ENCODE measurements at places on chromosomes 11 and 22.

GRCh38 chr11:65978391-65979238, 17.1 kb downstream of the SART1 start:
- H3K27me3 ChIP-seq, result no peaks in the 10 kb centered on the region
- no peak for DNase-seq
- no peaks in the 10 kb centered on the region for H3K4me1 ChIP-seq
- H3K36me3 ChIP-seq, result peaks cover 34% of the 10 kb centered on the region
- H3K27ac ChIP-seq, result no peak overlapping the region

- H3K4me3 ChIP-seq, result no peak overlapping the region
- H3K27me3 ChIP-seq, result no peaks in the 10 kb centered on the region
- peak; percentile 41 for DNase-seq
- peaks cover 8% of the 10 kb centered on the region for H3K36me3 ChIP-seq
- no peak overlapping the region for H3K27ac ChIP-seq
Observed at GRCh38 chr11:61908730-61909316, 8.5 kb downstream of the RAB3IL1 start.

GRCh38 chr11:111426617-111427016, 47.5 kb upstream of the POU2AF1 start:
- no peaks in the 10 kb centered on the region for H3K27me3 ChIP-seq
- H3K36me3 ChIP-seq, result no peaks in the 10 kb centered on the region
- no peak for DNase-seq
- H3K4me3 ChIP-seq, result no peak overlapping the region

GRCh38 chr11:77381729-77382665, 80.5 kb upstream of the GDPD4 start:
- no peaks in the 10 kb centered on the region for H3K27me3 ChIP-seq
- no peak overlapping the region for H3K4me3 ChIP-seq
- H3K36me3 ChIP-seq, result peaks cover 6% of the 10 kb centered on the region
- DNase-seq, result no peak
- no peak overlapping the region for H3K27ac ChIP-seq
- H3K4me1 ChIP-seq, result no peaks in the 10 kb centered on the region

- no peaks in the 10 kb centered on the region for H3K27me3 ChIP-seq
- H3K27ac ChIP-seq, result no peak overlapping the region
- no peaks in the 10 kb centered on the region for H3K36me3 ChIP-seq
- no peak overlapping the region for H3K4me3 ChIP-seq
- no peak for DNase-seq
- peaks cover 8% of the 10 kb centered on the region for H3K4me1 ChIP-seq
Observed at GRCh38 chr22:19840059-19840458, 14.6 kb downstream of the GNB1L start.

- no peaks in the 10 kb centered on the region for H3K27me3 ChIP-seq
- no peak overlapping the region for H3K27ac ChIP-seq
- peaks cover 5% of the 10 kb centered on the region for H3K4me1 ChIP-seq
- no peak for DNase-seq
- H3K4me3 ChIP-seq, result no peak overlapping the region
Observed at GRCh38 chr11:3200388-3201111, 18.1 kb downstream of the MRGPRG start.

DNA sequence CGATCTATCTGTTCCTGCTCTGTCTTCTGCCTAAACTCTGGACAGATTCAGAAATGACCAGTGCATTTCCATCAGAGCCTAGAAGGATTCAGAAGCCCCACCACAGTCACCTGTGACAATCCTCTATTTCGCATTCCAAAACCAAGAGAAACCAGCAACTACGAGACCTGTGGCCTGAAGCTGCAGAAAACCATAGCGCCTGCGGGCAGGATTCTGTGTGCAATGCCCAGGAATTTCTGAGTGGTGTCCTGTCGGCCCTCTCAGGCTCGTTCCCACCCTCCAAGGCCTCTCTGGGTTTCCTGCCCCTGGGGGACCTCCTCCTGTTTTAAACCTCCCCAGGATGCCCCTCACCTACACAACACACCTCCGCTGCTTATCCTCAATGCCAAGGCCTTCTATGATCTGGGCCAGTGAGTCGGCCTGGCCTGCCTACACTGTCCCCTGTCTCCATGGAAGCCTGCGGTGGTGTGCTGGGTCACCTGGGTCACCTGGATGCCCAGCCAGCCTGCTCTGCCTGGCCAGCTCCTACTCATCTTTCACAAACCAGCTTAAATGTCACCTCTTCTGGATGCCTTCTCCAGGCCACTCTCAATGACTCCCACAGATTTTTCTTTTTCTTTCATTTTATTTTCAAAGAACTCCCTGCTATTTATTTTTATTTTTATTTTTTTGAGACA, 198.3 kb downstream of the CEP164 start:
- no peaks in the 10 kb centered on the region for H3K36me3 ChIP-seq
- H3K27me3 ChIP-seq, result no peaks in the 10 kb centered on the region
- DNase-seq, result no peak

DNA sequence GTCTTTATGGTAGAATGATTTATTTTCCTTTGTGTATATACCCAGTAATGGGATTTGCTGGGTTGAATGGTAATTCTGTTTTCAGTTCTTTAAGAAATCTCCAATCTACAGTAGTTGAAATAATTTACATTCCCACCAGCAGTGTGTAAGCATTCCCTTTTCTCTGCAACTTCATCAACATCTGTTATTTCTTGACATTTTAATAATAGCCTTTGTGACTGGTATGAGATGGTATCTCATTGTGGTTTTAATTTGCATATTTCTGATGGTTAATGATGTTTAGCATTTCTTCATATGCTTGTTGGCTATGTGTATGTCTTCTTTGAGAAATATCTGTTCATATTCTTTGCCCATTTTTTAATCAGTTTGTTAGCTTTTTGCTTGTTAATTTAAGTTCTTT, 901.2 kb downstream of the METTL15 start:
- no peaks in the 10 kb centered on the region for H3K27me3 ChIP-seq
- no peaks in the 10 kb centered on the region for H3K36me3 ChIP-seq
- no peak overlapping the region for H3K4me3 ChIP-seq
- no peak for DNase-seq
- H3K27ac ChIP-seq, result no peak overlapping the region
- no peaks in the 10 kb centered on the region for H3K4me1 ChIP-seq

GRCh38 chr11:5258543-5259262, 4.1 kb upstream of the HBG2 start:
- H3K4me1 ChIP-seq, result no peaks in the 10 kb centered on the region
- H3K27me3 ChIP-seq, result no peaks in the 10 kb centered on the region
- DNase-seq, result no peak
- H3K36me3 ChIP-seq, result no peaks in the 10 kb centered on the region

DNA sequence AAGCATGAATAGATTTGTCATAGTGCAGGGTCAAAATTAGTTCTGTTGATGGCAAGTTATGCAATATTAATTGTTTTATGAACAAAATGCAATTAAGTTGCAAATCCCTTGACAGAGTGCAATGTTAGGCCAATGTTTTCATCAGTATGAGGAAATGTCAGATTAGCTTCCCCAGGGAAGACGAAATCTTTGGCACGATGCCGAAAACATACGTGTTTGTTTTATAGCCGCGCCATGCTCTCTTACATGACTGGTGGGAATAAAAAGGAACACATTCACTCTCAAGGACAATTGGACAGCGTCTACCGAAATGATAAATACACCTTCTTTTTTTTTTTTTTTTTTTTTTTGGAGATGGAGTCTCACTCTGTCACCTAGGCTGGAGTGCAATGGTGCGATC, 27.0 kb downstream of the MFNG start:
- no peaks in the 10 kb centered on the region for H3K27me3 ChIP-seq
- H3K36me3 ChIP-seq, result no peaks in the 10 kb centered on the region
- no peak overlapping the region for H3K4me3 ChIP-seq
- H3K27ac ChIP-seq, result no peak overlapping the region
- DNase-seq, result no peak

GRCh38 chr11:67250059-67251043, 15.9 kb upstream of the GRK2 start:
- H3K4me1 ChIP-seq, result peaks cover 23% of the 10 kb centered on the region
- DNase-seq, result no peak
- no peaks in the 10 kb centered on the region for H3K27me3 ChIP-seq
- peak overlapping the region; percentile 5 for H3K27ac ChIP-seq

- H3K4me1 ChIP-seq, result no peaks in the 10 kb centered on the region
- DNase-seq, result no peak
- no peak overlapping the region for H3K4me3 ChIP-seq
- no peak overlapping the region for H3K27ac ChIP-seq
Observed at GRCh38 chr11:95363164-95363563, 132.2 kb upstream of the SESN3 start.

GRCh38 chr22:43262990-43263644, 76.2 kb upstream of the TTLL12 start:
- DNase-seq, result no peak
- H3K4me1 ChIP-seq, result no peaks in the 10 kb centered on the region
- no peaks in the 10 kb centered on the region for H3K27me3 ChIP-seq
- no peak overlapping the region for H3K4me3 ChIP-seq
- no peaks in the 10 kb centered on the region for H3K36me3 ChIP-seq

- no peak for DNase-seq
- H3K4me1 ChIP-seq, result no peaks in the 10 kb centered on the region
- no peak overlapping the region for H3K27ac ChIP-seq
- no peaks in the 10 kb centered on the region for H3K36me3 ChIP-seq
Observed at GRCh38 chr11:36379653-36380052, 83.6 kb downstream of the PRR5L start.

DNA sequence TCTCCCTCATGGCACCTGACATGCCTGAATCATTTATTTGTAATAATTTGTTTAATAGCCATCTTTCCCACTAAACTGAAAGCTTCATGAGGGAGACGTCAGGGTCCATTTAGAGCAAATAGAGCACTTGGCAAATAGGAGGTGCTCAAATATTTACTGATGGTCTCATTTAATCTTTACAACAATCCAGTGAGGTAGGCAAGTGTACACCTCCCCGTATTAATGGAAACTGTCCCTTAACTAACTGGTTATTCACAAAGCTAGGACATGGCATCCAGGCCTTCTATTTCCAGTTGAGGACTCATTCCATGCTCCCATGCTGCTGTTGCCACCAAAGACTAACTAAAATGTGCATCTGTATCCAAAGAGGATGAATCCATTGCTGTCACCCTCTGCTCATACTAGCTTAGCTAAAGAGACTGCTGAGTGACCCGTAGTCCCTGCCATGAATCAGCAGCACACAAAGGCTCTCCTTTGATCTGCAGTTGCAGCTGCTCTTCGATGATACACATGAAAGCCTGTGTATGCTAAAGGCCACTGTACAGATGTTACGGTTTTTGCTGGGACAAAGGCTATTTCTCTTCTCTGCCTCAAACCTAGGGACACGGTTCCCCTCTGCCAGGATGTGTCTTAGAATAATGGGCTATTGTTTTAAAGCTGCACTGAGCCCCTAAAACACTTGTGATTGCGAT, 82.6 kb downstream of the RAB30 start:
- H3K27ac ChIP-seq, result no peak overlapping the region
- H3K27me3 ChIP-seq, result no peaks in the 10 kb centered on the region
- H3K4me3 ChIP-seq, result no peak overlapping the region
- no peak for DNase-seq
- peaks cover 4% of the 10 kb centered on the region for H3K36me3 ChIP-seq

- H3K36me3 ChIP-seq, result no peaks in the 10 kb centered on the region
- H3K27ac ChIP-seq, result no peak overlapping the region
- H3K4me1 ChIP-seq, result no peaks in the 10 kb centered on the region
Observed at GRCh38 chr11:90747057-90747456, 524.2 kb upstream of the CHORDC1 start.

DNA sequence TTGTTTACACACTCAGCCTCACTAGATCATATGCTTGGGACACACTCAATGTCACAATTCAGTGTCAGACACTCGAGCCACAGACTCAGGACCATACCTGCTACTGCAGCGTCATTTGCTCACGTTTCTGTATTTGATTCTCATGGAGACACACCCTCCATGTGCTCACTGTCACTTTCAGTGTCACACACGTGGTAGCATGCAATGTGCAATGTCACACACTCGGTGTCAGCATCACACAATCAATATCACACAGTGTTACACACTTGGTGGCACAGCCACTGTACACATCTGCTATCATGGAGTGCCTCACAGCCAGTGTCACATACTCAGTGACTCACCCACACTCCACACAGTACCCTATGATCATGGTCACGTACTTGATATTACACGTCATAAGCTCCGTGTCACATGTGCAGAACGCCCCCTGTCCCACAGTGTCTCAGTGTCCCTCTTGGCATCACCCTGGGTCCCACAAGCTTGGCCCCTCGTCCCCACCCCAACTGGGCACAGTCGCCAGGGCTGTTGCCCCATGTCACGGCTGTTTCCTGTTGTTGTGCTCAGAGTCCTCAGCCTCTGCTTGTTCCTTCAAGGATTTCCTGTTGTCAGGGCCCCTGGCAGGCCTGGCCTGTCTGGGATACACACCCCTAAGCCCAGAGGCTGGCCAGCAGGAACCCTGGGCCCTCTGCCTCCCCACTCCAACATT, 49.6 kb downstream of the PDE2A start:
- no peaks in the 10 kb centered on the region for H3K36me3 ChIP-seq
- no peaks in the 10 kb centered on the region for H3K27me3 ChIP-seq
- peak; percentile 24 for DNase-seq
- H3K27ac ChIP-seq, result peak overlapping the region; percentile 42
- no peak overlapping the region for H3K4me3 ChIP-seq

- no peak for DNase-seq
- no peak overlapping the region for H3K27ac ChIP-seq
- no peak overlapping the region for H3K4me3 ChIP-seq
- no peaks in the 10 kb centered on the region for H3K27me3 ChIP-seq
- no peaks in the 10 kb centered on the region for H3K4me1 ChIP-seq
Observed at GRCh38 chr11:12121517-12121916, 11.1 kb downstream of the MICAL2 start.

DNA sequence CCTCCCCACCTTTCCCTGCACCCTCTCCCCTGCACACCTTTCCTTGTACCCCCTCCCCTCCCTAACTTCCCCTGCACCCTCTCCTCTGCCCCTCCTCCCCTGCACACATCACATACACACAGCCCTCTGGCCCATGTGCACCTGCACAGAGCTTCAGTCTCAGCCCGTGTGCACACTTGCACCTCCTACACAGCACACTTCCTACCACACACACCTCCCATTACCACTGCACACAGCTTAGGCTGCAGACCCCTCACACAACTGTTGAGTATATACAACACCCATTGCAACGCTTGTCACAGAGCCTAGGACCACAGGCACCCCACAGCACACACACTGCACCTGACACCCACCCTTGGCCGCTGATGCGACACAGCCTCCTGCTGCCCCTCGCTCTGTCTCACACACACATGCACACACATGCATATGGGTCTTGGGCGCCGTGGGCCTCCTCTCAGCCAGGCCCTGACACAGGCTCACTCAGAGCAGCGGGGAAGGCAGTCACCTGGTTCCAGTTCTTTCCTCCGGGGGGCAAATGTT, 411 bp downstream of the SIGIRR start:
- no peaks in the 10 kb centered on the region for H3K36me3 ChIP-seq
- H3K27ac ChIP-seq, result no peak overlapping the region
- H3K4me3 ChIP-seq, result peak overlapping the region; percentile 12
- H3K4me1 ChIP-seq, result peaks cover 18% of the 10 kb centered on the region
- DNase-seq, result no peak
- H3K27me3 ChIP-seq, result no peaks in the 10 kb centered on the region

All from thyroid gland (tissue), 4 donors.